IMR-90 (cell line): ENCODE measurements at places on chromosomes 7 and 10. TPM values are rescaled to one million over a fixed set of nuclear protein-coding genes. Genes with fewer than 3 reads are reported as not detected.

- no peak for DNase-seq
These were observed 87.9 kb upstream of the GTF2I start for GRCh38 chr7:74569501-74570075.

GHITM gene
- 185 and 186 TPM in 2 replicates for total RNA-seq

DNA sequence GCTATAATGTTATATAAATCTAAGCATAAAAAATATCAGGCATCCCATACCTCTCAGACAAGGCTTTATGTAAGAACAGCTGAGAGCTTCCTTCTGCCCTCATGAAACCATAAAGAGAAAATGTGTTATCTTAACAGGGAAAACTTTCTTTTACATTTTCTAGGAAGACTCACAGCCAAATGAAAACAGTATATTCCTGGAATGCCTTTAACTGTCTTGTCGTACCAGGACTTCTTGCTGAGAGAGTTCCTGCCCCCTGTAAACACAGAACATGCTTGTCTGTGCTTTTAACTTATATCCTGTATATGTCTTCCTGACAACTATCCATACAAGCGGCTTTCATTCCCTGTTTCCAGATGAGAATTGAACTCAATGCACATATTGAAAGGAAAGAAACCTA lies 64.8 kb upstream of the AHR start:
- no peak for DNase-seq

DNA sequence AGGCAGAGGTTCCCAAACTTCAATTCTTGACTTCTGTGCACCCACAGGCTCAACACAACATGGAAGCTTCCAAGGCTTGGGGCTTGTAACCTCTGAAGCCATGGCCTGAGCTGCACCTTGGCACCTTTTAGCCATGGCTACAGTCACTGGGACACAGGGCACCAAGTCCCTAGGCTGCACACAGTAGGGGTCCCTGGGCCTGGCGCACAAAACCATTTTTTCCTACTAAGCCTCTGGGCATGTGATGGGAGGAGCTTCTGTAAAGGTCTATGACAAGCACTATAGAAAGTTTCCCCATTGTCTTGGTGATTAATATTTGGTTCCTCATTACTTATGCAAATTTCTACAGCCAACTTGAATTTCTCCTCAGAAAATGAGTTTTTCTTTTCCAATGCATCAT lies 420.9 kb upstream of the GRM3 start:
- DNase-seq, result no peak

DNA sequence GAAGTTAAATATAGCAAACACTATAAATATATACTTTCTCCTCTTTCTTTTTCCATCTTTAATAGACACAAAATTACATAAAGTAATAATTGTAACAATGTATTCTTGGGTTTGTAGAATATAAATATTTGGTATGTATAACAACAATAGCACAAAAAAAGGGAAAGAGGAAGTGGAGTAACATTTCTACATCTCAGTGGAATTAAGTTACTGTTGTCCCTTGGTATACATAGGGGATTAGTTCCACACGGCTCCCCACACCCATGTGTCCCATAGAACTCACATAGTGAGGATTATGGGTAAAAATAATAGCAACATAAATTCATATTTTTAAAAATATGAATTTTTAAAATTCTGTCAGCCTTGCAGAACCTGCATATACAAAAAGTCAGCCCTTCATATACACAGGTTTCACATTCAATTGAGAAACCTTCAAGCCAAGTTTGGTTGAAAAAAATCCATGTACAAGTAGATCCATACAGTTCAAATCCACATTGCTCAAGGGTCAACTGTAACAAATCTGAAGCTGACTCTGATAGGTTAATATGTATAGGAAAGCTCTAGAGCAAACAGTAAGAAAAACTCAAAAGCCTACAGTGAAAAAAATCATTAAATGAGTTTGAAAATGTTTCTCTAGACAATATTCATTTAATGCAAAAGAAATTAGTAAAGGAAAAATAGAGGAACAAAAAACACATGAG lies 92.4 kb downstream of the HYCC1 start:
- DNase-seq, result no peak

ASIC3 gene
- not detected in 2 replicates for total RNA-seq

LRRD1 gene
- under 0.01 TPM in 2 replicates for total RNA-seq

MMP21 gene
- total RNA-seq, result not detected in 2 replicates

SAMD8 gene
- 28.7 and 34.2 TPM in 2 replicates for total RNA-seq

DNA sequence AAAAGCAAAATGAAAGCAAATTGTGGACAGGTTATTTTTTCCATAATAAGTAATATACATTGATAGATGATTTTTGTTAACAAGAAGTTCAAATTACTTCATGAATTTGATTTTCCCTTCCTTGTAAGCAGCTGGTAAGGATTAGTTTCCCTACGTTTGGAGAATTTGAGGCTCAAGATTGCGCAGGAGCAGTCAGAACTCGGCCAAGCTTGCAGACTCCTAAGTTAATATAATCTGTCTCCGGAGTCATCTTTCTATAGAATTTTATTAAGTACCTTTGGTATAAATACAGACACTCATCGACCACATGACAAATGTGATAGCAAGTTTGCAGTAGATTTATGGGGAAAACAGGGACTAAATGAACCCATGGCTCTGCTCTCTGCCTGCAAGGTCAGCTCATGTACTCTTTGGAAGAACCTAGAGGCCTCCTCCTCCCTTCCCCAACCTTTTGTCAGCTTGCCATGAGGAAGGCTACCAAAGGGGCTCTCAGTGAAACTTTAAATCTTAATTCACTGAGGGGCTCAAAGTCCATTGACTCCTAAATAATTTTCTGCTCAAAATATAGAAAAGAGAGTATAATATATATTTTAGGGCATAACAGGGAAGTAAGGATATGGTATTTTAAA lies 89.2 kb upstream of the CTTNBP2 start:
- DNase-seq, result no peak

GRCh38 chr10:46330894-46331293 lies 44.1 kb downstream of the ANTXRL start:
- DNase-seq, result no peak

DNA sequence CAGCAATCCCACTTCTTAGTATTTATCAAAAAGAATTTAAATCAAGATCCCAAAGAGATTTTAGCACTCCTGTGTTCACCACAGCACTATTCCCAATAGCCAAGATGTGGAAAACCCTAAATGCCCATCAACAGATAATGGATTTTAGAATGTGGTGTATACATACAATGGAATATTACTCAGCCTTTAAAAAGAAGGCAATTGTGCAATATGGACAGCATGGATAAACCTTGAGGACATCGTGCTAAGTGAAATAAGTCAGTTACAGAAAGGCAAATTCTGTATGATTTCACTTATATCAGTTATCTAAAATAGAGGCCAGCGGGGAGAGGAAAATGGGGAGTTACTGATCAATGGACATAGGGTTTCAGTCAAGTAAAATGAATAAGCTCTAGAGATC lies 66.9 kb downstream of the CABCOCO1 start:
- no peak for DNase-seq

DNA sequence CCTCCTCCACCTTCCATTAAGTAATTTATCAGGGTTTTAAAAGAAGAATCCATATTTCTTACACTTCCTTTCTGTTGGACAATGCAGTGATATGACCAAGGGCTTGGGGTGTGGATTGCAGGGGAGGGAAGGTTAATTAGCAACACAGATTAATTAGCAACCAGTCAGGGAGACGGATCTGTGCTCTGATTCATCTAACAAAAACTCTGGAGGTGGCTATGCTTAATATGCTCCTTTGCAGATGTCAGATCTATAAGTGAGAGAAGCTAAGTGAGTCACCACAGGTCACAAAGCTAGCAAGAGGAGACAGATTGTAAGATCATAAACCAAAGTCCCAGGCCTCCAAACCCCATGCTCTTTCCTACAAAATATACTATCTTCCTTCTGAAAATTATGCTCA lies 178.8 kb upstream of the ITGB1 start:
- peak; percentile 78 for DNase-seq

DNA sequence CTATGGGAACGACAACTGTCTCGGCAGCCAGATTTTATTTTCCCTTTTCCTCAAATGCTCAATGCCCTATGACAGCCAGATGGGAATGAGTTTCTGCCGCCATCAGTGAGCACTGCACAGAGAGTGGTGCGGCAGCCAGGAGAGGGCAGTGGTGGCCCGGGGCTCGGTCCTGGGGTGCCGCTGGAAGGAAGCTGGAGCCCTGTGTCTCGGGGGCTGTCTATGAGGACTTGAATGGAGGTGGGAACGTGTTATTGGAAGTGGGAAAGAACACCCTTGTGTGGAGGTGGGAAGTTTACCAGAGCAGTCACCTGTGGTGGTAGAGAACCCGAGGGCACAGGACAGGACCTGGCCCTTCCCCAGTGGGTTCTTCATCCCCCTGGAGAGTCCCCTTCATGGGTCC lies 35.8 kb downstream of the JAKMIP3 start:
- no peak for DNase-seq

DNA sequence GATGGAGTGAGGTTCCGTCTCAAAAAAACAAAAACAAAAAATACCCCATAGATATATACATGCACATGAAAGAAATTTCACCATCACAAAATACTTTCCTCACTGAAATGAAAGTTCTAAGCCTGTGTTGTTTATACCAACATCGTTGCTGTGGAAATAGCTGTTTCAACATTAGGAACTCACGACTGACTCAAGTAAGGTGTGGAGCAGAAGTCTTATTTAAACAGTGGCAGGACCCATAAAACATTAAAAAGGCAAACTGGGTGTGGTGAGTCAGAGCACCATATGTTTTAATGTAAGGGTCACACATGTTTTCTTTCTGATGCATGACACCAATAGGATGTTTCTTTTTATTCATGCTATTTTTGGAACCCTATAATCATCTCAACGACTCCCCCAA lies 48.3 kb downstream of the BAIAP2L1 start:
- DNase-seq, result peak; percentile 90

GPRIN2 gene
- total RNA-seq, result under 0.01 TPM in 1 of 2 replicates, not detected in the other

PPP1R17 gene
- total RNA-seq, result not detected in 2 replicates

- DNase-seq, result no peak
These were observed 194.4 kb downstream of the NSUN6 start for GRCh38 chr10:18456984-18457383.

DNA sequence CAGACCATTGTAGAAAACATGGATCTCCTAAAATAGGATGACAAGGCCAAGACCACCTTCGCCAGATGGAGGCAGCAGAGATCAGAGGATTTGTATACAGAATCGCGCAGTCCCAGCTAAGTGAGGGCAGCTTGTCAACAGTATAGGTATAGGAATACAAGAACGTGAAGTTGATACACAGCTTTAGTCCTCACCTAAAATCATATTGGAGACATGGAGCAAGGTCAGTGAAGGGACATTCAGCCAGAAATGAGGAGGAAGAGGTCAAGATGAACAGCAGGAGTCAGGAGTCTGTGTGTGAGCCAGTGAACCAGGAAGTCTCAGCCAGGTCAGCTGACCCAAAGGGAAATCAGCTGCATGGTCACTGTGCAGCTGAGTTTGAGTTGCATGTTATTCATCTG lies 263.4 kb upstream of the PRKCQ start:
- DNase-seq, result no peak

AMPH gene
- 3.9 and 4.2 TPM in 2 replicates for total RNA-seq

GRCh38 chr10:98404571-98405359 lies 10.2 kb downstream of the PYROXD2 start:
- peak; percentile 76 for DNase-seq

- DNase-seq, result no peak
These were observed 80.3 kb downstream of the SPDYE5 start for GRCh38 chr7:75572396-75572795.

- peak; percentile 78 for DNase-seq
These were observed 89.2 kb downstream of the DLG5 start for GRCh38 chr10:77837248-77837924.

STRA8 gene
- not detected in 2 replicates for total RNA-seq

PCDH15 gene
- total RNA-seq, result not detected in 2 replicates

- DNase-seq, result peak; percentile 49
These were observed 156.7 kb downstream of the MBL2 start for GRCh38 chr10:52615756-52616394.
